ENCODE measurements at places on chromosomes 3 and 15.
A peak's percentile ranks its signal among the peaks of the same experiment; 100 is the strongest.

GRCh38 chr3:12750223-12750622 lies 8.8 kb downstream of the TMEM40 start:
- peak; percentile 69 for DNase-seq

DNA sequence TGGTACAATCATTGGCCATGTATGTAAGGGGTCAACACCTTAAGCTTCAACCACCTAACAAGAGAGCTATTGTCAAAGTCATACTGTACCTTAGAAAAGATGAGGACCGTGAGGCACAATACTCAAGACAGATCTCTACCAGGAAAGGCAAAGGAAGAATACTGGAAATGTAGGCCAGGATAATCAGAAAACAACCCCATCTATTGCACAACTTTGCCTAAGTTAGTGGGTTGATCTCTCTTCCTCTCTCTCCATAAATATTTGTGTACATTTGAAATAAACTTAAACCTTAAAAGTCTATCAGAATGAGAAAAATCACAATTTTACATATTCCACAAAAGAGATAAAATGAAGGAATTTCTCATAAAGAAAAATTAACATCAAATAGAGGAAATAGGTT lies 556.9 kb downstream of the MECOM start:
- DNase-seq: no peak

DNA sequence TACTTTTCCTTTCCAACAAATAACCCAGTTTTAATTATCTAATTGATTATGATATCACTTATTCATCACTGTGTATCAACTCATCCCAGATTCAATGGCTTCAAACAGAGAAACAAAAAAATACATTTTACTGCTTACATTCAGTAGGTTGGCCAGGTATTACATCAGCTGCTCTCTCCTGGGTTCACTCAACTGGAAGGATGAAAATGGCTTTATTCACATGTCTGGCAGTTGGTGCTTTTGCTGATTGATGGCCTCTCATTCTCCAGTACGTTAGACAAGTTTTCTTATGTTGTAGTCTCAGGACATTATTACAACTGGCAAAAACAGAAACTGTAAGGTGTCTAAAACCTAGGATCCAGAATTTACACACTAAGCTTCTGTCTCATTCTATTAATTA lies 811.0 kb upstream of the ALCAM start:
- no peak for DNase-seq

GRCh38 chr15:51887887-51888592 lies 58.6 kb downstream of the TMOD3 start:
- DNase-seq: no peak

GRCh38 chr3:23356923-23357322 lies 153.8 kb downstream of the UBE2E2 start:
- no peak for DNase-seq

DNA sequence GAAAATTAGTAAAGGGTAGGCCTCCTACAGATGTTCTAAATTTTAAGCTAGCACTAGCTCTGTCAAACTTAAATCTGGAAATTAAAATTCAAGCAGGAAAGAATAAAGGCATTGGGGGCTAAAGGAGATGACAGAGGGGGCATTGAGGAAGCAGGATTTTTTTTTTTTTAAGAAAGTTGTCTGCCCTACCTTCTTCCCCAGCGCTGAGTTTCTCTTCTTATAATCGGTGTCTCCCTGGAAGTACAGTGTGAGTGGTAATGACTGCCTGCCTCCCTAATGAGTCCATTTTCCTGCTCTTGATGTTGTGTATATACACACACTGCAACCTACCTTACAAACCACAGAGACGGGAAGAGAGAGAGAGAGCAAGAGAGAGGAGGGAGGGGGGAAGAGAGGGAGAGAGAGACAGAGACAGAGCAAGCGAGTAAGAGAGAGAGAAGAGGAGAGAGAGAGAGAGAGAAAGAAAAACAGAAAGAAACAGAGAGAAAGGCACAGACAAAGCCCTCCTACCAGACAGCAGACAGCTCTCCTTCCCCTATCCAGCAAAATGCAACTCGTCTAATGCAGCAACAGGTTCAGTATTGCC lies 47.0 kb downstream of the ZBTB20 start:
- DNase-seq: peak; percentile 37

DNA sequence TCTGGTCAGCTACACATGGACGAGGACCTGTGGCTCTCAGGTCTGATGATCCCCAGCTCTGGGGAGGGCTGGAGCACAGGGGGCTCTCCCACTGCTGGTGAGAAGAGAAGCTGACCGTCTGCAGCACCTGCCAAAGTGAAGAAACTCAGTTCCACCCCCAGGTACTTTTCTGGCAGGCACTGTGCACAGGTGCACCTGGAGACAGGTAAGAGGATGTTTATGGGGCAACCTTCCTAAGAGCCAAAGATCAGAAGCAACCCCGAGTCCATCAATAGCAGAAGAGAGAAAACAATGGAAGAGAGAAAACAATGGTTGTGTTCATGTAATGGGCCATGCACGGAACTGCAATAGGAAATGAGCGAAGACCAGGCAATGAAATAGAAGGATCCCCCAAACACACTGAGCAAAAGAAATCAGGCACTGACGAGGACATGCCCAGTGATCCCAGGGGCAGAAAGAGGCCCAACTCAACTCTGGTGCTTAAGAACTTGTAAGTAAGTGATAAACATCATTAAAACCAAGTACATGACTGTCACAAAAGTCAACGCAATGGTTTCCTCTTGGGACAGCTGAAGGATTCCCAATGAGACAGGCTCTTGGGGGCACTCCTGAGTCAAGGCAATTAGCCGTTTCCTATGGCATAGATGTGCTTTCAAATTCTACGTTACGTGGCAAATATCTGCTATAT lies 95.0 kb upstream of the ALDH1A3 start:
- DNase-seq: no peak

GRCh38 chr15:42404461-42405235 lies 45.3 kb downstream of the CAPN3 start:
- DNase-seq: no peak

DNA sequence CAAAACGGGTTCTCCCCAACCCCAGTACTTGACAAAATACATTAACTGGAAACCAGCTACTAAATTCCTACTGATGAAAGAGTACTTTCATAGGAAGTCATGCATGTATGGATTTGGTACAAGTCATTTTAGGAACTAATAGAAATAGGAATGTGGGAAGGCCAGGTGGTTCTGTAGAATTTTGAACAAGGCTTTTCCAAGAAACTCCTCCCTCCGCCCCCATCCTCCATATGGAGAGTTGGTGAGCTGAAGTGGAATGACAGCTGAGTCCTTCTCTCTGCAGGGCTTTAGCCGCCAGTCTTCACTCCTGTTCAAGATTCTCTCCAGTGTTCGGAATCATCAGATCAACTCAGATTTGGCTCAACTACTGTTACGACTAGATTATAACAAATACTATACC lies 33.2 kb downstream of the TUBGCP4 start:
- DNase-seq: no peak

GRCh38 chr3:190486533-190486864 lies 27.4 kb upstream of the IL1RAP start:
- DNase-seq: no peak

DNA sequence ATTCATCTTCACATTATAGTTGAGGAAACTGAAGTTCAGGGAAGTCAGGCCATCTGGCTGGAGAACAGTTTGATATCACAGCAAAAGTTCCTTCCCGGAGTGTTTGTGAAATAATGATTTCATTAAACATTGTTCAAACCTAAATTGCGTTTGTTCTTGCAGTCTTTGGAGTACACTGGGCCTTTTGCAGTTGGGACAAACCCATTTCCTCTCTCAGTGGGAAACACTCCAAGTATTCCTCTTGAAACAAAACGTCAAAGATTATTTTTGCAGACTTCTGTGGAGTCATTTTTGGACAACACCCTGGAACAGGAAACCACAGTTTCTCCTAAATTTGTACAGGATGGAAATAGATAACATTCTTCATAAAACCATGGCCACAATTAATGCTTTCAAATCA lies 287.5 kb downstream of the PTPRG start:
- peak; percentile 71 for DNase-seq
